ENCODE measurements at places on chromosomes 5 and 9.

GRCh38 chr5:54965806-54966205, 19.6 kb downstream of the ESM1 start:
- DNase-seq = no peak

GRCh38 chr5:61504143-61504770, 172.2 kb downstream of the ZSWIM6 start:
- DNase-seq = no peak

DNA sequence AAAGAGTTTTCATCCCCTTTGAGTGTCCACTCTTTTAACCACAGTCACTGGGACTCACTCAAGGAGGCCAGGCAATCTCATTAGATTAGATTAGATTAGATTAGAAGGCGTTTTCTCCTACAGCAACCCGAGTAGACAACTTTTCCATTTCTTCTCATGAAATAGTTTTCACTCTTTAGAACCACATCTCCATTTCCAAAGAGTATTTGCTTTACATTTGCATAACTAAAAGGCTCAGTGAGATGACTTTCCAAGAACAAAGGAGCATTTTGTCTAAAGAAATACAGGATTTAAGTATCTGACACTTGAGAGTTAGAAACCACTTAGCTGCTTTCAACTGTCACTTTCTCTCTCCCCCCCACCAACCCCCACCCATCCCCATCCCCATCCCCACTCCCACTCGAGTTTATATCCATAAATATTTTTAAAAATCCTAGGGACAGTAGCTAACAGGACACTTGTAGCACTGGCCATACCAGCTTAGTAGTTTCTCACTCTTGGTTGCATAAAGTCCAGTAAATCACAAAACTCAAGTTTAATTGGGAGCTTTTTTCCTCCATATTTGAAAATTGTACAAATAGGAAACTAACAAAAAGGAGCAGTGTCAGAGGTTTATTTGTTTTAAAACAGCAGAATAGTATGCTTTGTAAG, 2202.9 kb upstream of the WWC1 start:
- no peak for DNase-seq

DNA sequence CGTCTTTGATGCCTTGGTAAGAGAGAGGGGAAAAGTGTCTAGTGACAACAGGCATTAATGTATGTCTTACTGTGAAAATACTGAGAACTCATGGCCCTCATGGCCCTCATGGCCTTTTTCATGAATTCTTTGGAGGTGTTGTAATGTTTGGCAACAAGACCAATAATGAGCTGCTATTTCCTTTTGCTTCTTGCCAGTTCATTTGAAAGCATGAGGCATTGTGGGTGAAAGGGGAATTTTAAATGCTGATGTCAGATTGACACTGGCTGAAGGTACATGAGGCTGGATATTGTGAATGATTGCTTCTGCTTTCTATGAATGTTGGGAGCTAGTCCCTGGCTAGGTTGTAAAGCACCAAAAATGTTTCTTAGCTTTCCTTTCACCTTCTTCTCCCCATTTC, 79.2 kb downstream of the DOCK2 start:
- no peak for DNase-seq

DNA sequence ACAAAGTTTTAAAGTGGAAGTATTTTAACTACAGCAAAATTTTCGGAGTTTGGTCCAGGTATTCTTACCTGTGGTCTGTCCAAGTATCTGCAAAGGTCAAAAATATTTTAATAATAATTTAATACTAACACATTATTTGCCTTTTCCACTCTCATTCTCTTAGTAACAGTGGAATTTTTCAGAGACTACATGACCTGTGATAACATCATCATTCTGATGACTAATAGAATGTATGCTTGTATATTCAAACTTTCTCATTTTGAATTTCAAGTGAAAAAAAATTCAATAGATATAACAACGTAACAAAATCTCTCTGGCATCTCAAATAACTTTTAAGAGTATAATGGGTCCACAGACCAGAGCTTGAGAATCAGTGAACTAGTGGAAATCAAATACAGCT, 78.3 kb downstream of the FBXL17 start:
- no peak for DNase-seq

DNA sequence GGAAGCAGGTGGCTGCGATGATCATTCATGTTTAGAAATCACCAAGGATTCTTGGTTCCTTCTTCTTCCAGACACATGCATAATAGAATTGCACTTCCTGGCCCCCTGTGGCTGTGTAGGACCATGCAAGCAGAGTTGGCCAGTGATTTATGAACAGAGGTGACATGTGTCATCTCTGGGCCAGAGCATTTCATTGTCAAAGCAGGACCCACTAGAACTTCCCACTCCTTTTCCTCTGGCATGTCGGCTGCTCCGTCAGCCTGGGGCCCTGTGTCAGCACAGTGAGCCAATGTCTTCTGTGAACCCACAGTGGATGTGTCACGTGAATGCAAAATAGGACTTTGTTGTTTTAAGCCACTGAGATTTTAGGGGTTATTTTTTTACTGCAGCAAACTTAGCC, 59.2 kb downstream of the HSD17B3 start:
- DNase-seq = peak; percentile 22

GRCh38 chr5:32562843-32563242, 22.5 kb upstream of the SUB1 start:
- DNase-seq = no peak

DNA sequence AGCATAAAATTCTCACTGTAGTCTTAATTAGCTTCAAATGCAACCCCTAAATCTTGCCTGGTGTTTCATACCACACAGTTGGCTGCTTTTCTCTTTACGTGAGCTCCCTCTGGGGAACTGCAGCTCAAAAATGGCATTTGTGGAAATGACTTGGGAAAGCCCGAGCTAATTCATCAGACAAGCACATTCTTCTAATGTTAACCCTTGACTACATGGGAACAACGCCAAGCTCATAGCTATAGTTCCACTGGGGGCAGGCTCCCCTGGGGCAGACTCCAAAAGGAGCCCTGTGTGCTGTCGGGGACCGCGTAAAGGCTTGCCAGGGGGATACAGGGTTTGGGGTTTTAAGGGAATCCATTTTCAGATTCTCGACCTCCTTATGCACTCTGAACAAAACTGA, 301.4 kb upstream of the DAP start:
- DNase-seq = no peak

- DNase-seq = no peak
Measured at GRCh38 chr5:180803181-180804128, 849 bp upstream of the MGAT1 start.

DNA sequence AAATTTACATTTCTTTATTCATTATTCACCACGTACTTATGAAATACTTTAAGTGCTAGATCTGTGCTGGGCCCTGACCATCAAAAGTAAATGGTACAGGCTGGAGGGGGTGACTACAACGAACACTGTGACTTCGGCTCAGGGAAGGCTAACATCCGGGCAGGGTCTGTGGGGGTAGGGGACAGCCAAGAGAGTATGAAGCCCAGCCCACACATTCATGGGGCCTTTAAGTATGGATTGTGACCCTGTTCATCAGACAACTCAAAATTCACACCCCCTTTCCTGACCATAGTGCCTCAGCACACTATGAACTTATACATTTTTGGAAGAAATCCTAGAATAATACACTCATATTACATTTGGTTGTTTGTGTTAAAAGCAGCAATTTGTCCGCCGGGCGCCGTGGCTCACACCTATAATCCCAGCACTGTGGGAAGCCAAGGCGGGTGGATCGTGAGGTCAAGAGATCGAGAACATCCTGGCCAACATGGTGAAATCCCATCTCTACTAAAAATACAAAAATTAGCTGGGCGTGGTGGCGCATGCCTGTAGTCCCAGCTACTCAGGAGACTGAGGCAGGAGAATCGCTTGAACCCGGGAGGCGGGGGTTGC, 33.3 kb downstream of the MORN5 start:
- DNase-seq = no peak

GRCh38 chr5:91443023-91443422, 59.9 kb upstream of the ARRDC3 start:
- no peak for DNase-seq

- no peak for DNase-seq
Measured at GRCh38 chr5:83162601-83163000, 85.3 kb downstream of the XRCC4 start.

Data from left kidney (tissue), 8 donors.